ENCODE measurements at places on chromosomes 1 and 21.

DNA sequence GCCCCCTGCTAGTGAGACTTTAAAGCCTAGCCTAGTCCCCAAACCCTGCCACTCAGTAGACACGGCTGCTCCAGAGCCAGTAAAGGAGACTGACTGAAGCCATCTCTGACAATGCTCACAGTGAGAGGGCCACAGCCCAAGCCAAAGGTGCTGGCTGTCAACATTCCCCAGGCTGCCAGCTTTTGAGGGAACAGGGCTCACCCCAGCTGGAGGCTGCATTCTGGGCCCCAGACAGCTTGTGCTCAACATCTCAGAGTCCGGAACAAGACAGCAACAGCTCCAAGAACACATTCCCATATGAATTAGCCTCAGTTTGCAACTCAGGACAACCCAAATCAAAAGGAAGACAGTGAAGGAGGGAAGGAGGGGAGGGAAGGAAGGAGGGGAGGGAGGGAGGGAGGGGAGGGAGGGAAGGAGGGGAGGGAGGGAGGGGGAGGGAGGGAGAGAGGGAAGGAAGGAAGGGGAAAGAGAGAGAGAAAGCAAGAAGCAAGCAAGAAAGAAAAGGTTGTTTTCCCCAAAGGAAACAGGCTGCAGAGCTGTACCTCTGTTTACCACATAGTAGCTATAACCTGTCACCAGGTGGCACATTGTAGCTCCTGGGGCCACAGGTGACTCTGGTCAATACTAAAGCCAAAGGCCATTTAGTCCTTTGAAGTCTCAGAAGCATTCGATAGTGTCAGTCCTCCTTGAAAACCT, 5.4 kb downstream of the ARTN start:
- DNase-seq, result no peak

DNA sequence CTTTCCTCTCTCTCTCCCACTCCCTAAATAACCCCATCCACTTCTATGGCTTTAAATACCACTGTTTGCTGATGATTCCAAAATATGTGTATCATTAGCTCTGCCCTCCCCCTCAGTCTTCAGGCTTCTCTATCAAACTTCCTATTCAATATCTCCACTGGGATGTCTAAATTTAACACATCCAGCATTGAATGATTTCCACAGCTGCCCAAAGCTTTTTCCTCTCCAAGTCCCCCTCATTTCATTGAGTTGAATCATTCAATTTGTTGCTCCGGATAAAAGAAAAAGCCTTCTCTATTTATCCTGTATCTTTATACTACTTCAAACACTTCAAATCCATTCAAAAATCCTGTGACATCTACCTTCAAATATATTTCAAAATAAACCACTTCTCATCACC, 225.0 kb downstream of the SEC16B start:
- no peak for DNase-seq

GRCh38 chr1:229248821-229249817, 21.8 kb upstream of the RAB4A start:
- DNase-seq, result no peak

GRCh38 chr1:204445860-204446412, 34.3 kb upstream of the PPP1R15B start:
- no peak for DNase-seq

GRCh38 chr1:22297999-22298398, 153.7 kb upstream of the ZBTB40 start:
- no peak for DNase-seq

DNA sequence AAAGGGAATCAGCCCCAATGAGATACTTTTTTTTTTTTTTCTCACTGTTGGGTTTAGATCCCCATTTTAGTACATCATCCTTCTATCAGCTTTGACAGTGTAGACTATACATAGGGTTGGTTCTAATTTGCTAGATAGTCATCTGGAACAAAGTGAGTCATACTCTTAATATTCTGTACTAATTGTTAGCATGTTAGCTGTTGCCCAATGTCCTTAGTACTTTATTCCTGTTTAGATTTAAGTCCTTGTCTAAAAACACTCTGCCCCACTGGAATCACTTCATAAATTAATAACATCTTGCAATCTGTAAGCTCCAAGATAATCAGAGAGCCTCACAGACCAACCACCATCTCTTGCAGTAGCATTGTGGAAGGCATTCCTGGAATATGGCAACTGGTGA, 209.8 kb upstream of the KIAA0040 start:
- DNase-seq, result no peak

- DNase-seq, result no peak
These were observed 180.0 kb upstream of the NEGR1 start for GRCh38 chr1:72462186-72462905.

DNA sequence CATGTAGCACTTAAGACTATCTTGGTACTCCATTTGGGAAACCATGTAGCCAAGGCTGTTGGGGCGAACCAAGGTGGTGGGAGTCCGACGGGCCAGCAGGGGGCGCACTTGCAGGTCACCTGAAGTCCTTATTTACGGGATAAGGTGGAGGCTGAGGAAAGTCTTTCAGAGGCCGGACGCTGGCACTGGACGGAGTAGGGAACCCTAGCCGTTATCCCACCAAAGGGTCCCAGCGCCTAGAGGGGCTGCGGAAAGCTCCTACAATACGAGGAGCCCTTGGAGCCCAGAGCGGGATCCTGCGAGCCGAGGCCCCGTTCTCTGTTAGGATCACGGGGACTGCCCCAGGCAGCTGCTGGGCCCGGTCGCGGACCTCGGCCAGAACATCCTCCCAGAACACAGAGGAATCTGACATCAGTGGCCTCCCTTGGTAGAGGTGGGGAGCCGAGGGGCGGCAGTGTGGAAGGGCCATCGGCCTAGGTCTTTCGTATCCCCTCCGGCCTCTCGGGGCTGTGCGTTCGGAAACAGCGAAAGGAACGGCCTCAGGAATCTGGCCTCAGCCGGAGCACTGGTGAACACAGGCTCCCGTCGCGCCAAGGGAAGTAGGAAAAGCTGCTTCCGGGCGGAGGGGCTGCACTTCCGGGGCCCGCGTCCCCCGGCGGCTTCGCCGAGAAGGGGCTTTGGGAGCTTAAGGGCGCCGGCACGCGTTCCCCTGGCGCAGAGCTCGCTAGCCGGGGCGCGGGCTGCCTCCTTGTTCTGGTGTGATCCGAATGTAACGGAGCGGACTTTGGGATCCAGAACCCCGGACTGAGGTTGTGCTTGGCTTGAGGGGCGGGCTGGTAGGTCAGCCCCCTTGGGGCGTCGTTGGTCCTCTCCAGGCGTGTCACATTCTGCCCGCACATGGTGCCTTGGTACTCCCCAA, 29.9 kb upstream of the RPTN start:
- DNase-seq, result no peak

DNA sequence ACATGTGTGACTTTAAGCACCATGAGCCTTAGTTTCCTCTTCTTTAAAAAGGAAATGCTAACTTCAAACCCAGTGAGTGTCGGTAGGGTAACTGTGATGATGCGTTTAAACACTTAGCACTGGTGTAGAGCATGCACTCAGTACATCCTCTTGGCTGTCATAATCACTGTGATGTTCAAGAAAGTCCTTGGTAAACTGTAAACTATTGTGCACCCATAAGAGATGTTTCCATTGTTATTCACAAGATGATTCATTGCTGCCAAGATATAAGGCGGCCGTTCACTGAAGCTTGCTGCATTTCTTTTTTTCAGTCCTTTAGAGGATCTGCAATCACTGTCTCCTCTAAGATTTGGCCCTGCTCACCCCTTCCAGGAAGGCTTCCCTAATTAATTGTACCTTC, 61.8 kb upstream of the DAB1 start:
- no peak for DNase-seq

DNA sequence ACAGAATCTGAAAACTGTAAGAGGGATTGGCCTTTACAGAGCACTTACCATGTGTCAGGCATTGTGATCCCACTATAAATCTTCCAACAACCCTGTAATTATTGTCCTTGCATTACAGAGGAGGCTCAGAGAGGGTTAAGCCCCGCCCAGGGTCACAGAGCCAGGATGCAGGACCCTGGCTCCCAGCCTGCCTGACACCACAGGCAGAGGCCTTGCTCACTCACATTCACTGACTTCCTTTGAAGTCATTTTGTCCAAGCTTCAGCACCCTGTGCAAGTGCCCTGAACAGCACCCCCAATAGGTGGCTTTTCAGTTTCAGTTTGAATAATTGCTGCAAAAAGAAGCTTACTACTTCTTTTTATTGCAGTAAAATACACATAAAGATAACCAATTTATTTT, 256.8 kb upstream of the NFIA start:
- DNase-seq, result no peak

- DNase-seq, result no peak
These were observed 79.5 kb downstream of the JAK1 start for GRCh38 chr1:64886877-64887276.

DNA sequence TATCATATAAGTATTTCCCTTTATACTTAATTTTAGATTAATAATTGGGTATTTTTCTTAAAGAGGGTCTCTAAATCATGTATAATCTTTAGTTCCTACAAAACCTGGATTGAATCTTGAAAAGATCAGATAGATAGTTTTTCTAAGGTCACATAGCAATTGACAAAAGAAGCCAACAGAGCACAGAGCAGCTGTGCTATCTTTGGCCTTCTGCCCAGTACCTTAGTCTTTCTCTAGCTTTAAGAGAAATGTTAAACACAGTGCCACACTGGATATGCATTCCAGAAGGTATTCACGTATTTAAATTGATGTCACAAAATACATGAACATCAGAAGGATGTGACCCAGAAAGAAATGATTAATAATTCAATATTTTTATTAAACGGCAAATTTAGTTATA, 86.8 kb downstream of the C21orf91 start:
- DNase-seq, result no peak

GRCh38 chr1:23384312-23385058, 14.8 kb upstream of the ZNF436 start:
- DNase-seq, result no peak

GRCh38 chr1:18279351-18280074, 171.9 kb downstream of the IGSF21 start:
- DNase-seq, result no peak

DNA sequence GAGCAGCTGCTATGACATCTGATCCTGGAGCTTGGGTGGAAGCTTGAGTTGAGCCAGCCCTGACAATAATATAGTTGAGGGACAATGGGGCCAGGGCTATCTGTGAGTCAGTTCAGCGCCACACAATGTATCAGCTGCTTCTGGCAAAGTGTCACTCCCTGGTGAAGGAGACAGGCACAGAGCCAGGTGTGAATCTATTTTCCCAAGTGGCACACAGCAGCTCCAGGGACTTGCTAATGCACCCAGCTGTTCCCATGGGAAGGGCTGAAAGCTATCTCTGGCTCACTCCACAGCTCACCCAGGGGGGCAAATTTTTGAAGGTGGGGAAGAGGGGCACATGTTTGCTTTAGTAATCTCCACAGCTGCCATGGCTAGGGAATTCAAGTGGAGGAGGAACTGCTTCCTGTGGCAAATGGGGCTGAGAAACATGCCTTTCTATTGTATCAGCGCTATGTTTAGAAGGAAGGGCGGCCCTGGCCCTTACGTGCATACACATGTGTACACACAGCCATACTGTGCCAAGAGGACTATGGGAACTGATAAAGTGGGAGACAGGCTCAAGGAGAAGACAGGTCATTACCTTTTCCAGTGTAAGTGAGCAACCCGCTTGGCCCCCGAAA, 2.2 kb downstream of the CYB5R1 start:
- DNase-seq, result no peak

DNA sequence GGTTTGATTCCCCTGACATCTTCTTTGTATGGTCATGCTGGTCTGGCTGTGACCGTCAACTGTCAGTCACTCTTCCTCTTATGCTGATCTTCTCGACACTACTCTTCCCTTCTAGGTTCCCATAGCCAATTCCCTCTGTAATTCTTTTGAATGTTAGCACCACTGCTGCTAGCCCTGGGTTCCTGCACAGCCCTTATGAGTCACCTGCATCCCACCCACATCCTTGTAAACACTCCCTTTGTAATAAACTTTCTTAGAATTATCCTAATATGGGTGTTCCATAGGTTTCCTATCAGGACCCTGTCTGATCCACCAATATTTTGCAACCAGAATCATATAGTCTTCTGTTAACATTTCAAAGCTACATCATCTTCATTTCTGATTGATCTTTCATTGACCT, 37.1 kb downstream of the JUN start:
- DNase-seq, result no peak

DNA sequence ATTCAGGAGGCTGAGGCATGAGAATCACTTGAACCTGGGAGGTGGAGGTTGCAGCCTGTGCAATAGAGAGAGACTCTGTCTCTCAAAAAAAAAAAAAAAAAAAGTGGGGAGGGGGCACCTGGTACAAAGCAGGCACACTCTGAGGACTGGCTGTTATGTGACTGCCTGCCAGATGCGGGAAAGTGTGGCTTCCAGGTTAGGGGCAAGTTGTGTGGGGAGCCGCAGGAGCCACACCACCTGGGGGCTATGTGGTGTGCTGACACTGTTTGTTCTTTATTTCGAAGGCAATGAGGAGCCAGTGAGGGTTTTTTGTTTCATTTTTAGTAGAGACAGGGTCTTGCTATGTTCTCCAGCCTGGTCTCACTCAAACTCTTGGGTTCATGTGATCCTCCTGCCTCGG, 5.7 kb downstream of the THEMIS2 start:
- DNase-seq, result no peak

DNA sequence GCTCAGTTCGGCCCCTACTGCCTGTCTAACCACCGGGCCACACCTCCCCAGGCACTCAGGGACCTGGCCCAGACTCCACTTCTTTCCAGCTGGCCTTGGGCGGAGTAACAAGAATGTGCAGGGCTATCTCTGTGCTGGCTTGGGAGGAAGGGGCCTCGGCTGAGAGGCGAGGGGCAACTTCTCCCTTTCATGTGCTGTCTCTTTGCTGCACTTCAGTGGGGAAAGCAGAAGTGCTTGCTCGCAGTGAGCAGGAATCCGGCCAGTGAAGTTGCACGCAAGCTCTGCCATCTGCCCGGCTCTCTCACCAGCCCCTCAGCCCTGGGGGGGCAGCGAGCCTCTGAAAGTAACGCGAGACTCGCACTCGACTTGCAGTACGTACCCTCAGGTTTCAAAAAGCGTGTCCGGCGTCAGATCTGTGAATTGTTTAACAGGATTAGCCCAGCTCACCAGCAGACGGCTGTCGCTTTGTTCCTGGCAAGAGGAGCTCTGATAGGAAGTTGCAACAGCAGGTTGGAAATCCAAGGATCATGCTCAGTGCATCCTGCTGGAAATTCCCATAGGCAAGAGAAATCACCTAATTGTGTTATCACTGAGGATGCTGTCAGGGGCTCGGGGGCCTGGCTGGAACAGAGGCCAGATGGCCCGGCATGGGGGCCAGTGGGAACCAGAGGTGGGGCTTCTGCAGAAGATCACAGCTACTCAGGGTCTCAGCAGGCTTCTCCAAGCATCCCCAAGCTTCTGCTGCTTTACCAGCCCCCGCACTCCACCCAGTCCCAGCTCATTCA, 221.1 kb downstream of the NPHP4 start:
- no peak for DNase-seq
